Iris pigment epithelial cell (primary cell): ENCODE measurements at places on chromosomes 12 and 14.

- DNase-seq: peak; percentile 22
These were observed 122.0 kb downstream of the PCNX1 start for GRCh38 chr14:71029236-71029781.

- no peak for DNase-seq
These were observed 160.0 kb downstream of the CALM1 start for GRCh38 chr14:90556666-90557450.

DNA sequence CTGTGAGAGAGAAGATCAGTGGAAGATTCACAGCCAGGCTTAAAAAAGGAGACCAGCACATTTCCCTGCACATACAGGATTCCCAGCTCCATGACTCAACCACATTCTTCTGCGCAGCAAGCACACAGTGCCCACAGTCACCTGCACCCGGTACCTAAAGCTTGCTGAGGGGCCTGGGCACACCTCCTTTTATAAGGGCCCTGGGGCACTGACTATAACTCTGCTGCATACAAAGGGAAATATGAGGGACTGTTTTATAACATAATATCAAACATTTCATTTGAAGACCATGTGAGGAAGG is 322.9 kb downstream of the DAD1 start:
- peak; percentile 8 for DNase-seq

GRCh38 chr12:5614256-5614655 is 182.3 kb downstream of the NTF3 start:
- DNase-seq: no peak

DNA sequence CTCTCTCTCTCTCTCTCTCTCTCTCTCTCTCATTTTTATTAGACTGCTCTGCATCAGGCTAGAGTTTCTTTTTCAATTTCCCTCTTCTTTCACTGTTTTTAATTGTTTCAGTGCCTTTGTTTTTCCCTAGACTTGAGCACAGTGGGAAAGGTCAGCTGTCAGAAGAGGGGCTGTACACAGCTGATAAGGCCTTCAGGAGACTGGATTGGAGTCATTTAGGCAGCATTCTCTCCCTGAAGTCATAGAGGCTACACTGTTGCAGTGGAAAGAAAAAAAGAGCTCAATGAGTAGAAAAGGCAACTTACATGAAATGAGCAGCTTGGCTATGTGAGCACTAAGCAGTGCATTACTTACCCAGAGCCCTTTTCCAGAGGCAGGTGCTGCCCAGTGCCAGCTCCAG is 456.9 kb downstream of the NRXN3 start:
- DNase-seq: no peak
